ENCODE measurements at places on chromosomes 7 and 10.

DNA sequence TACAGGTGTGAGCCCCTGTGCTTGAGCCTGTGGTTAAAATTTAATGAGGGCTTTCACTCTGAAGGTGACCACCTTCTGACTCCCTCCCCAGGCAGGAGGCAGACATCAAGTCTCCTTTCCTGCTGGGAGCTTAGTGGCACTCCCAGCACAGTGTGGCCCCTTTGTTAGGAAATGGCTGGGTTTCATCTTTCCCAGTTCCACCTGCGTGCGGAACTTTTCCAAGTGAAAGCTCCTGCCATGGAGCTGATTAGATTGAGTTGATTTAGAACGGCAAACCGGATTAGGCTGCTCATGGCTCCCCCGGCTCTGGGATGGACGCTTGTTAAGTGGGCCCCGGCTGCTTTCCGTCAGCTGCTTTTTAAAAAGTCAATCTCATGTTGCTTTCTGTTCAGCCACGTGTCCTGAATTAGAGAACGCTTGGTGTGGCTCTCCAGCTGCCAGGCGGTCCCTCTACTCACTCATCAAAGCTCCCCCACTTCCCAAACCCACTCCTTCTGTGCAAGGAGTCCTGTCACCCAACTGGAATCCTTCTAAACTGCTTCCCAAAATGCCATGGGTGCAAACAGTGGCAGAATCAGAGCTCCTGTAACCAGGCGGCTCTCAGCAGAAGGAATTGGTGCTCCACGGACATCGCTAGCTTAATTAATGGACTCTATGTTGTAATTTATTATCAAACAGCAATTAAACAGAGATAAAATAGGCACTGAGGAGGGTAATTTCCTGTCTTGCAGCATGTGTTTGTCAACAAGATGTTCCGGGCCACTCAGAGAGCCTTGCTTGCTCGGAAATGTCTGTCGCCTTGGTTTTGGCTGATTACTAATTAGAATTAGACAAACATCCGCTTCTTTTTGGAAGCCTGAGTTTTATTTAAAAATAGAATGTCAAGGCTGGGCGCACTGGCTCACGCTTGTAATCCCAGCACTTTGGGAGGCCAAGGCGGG is 551.2 kb downstream of the GALNT17 start:
- DNase-seq = no peak

GRCh38 chr7:27661811-27662489 is 733 bp downstream of the HIBADH start:
- no peak for DNase-seq

- no peak for DNase-seq
Measured at GRCh38 chr10:12419262-12419847, 70.0 kb downstream of the CAMK1D start.

- DNase-seq = no peak
Measured at GRCh38 chr10:129035052-129035827, 431.8 kb upstream of the MGMT start.

- no peak for DNase-seq
Measured at GRCh38 chr10:24034571-24034970, 174.4 kb upstream of the KIAA1217 start.

All from NCI-H1417 (cell line).